ENCODE measurements at places on chromosomes 7 and 10.

DNA sequence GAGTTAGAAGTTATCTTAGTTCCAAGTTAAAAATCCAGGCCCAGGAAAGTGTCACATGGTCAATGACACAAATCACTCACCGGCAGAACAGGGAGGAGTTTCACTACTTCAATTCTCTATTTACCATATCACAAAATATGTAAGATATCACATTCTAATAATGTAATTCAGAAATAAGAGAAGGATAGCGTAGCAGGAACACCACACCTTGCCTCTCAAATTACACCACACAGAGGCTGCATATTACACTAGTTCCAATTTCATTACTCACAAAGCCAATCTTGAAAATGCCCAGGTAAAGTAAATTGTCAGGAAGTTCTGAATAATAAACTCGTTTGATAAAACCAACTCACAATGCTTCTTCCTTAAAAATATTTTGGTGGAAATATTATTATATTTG, 169.2 kb downstream of the CTTNBP2 start:
- DNase-seq, result no peak

DNA sequence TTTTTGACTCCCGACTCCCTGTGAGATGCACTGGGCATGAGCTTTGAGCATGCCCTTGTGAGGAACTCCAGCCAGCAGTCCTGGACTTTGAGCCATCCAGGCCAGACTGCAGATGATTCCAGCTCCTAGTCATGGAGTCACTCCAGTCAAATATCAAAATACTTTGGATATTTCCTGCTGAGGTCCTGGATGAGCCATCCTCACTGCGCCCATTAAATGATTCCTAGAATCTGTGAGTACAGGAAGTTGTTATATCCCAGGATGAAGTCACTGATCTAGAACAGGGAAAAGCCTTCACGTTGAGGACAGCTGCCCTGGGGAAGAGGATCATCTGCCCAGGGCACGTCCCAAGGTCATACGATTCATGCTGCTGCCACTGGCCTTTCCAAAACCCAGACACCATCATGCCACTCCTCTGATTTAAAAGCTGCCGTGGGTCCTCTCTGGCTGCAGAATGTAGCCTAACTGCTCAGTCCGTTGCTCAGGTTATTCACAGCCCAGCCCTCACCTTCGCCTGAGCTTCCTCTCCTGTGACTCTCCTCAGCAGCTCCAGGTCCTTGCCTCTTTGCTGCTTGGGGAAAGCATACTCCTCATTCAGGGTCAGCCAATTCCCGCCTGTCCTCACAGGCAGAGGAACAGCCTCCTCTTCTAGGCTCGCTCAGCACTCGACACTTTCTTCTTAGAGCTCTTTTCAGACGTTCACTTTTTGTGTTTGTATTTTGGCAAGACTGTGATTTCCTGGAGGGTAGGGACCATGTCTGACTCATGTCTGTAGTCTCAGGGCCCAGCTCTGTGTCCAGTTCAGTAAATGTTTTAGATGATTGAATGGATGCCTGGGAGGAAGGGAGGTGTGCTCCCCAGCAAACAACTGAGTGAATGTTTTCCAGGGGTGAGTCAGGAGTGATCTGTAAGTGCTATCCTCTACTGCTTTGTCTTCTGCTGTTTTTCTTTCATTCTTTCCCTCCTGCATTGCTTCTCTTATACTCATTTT, 157.8 kb downstream of the SNX10 start:
- no peak for DNase-seq

GRCh38 chr7:98221611-98222532, 10.6 kb downstream of the BHLHA15 start:
- no peak for DNase-seq

DNA sequence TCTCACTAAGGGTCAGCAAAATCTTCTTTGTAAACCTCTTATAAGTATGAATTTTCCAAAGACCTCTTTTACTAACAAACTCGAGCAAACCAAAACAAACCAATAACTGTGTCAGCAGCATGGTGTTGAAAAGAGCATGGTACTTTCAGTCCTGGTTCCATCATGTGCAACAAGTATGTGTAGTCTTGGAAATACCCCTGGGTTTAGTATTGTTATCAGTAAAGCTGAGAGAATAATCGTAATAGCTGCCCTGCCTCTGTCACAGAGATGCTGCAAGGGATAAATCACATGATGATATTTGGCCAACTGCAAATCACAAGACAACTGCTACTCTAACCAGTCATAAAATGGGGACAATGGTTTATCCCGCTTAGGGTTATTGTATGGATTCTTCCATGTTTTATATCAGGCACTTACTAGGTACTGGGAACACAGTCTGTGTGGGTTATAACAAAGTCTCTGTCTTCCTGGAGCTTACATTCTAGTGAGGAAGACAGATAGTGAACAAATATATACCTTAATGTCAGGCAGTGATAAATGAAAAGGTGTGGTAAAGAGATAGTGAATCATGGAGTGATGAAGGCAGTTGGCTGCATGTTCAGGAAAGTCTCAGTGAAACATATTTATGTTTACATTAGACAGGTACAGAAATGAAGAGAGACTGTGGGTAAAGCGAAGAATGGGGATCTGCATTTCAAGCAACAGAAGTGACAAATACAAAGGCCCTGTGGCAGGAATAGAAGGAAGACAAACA, 60.5 kb upstream of the C10orf90 start:
- no peak for DNase-seq

GRCh38 chr10:88983206-88983605, 7.4 kb upstream of the FAS start:
- no peak for DNase-seq

DNA sequence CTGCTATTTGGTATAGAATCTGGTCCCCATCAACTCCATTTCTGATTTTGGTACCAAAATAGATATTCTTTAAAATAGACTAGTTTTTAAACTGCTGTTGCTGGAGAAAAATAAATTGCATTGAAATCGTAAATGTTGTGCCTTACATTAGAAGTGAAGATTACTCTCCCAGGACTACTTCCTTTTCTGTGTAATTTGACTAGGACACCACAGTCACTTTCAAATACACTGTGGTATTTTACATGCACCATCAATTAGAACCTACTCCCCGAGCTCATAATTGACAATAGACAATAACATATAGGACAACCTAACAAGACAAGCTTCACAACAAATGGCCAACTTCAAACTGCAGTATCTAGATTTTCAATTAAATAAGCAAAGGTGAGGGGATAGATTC, 211.5 kb downstream of the DGKB start:
- no peak for DNase-seq

DNA sequence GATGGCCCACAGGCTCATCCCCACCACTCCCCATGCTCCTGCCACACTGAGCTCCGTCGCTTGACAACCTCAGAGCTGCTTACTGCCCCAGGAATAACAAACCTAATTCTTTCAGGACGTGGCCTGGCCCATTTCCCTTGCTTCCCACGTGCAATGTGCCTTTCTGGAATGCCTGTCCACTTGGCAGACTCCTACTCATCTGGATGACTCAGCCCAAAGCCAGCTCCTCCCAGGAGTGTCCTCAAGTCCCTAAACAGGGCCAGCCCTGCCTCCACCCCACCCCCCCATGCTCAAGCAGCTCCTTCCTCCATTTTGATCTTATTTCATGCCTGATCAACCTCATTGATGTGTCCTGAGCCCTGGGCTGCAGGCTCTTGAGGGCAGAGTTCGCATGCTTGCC, 164.9 kb upstream of the RNF32 start:
- DNase-seq, result no peak

- DNase-seq, result no peak
Observed at GRCh38 chr7:134179036-134180011, 52.2 kb downstream of the LRGUK start.

DNA sequence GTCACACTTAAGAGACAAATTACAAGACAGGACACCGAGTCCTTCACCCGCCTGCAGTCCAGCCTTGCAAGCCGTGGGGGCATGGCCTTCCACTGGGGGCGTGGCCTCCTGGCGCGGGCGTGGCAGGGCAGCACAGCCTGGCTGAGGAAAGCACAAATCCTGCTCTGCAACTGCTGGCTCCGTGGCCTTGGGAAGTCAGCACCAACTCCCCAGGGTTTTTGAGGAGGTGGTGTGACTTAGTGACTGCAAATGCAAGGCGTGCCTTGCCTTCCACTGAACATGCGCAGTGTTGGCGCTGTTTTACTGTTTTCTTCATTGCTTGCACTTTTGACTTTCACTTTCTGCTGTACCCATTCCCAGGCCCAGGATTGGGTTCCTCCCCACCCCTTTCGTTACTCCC, 12.9 kb upstream of the BMS1 start:
- DNase-seq, result no peak

- DNase-seq, result no peak
Observed at GRCh38 chr10:37865264-37865663, 7.9 kb upstream of the ZNF248 start.

- DNase-seq, result no peak
Observed at GRCh38 chr7:139869886-139870285, 40.8 kb downstream of the TBXAS1 start.

- no peak for DNase-seq
Observed at GRCh38 chr10:121244818-121245217, 353.4 kb downstream of the FGFR2 start.

GRCh38 chr10:2980791-2981360, 86.5 kb upstream of the PFKP start:
- DNase-seq, result no peak

DNA sequence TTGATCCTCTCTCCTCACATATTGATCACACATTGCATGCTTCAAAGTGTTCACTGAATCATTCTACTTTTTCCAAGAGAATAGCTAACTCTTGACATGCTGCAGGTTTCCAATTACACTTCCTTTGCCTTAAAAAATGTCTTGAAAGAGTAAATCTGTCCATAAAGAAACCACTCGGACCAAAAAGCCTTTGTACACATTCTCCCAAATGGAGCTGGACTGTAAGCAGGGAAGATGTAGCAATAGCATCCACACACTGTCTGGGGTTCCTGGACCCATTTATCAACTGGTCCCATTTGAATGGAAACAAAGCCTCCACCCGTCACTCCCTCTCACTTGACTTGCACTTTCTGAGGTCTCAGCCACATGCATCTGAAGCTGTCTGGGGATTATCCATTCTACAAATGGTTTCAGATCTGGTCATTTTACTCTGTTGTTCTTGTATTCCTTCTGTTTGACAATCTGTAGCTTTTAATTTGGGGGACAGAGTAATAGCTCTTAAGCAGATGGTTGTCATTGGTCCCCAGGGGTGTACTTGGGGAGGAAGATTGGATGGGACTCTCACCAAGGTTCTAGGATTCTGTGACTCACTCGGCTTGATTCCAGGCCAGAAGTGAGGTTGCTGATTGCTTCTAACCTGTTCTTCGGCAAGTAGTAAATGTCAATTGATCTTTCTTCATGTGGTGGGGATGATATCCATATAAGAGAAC, 203.5 kb downstream of the HIBADH start:
- no peak for DNase-seq

GRCh38 chr10:24210501-24210900, 1.6 kb downstream of the KIAA1217 start:
- no peak for DNase-seq

GRCh38 chr7:157016352-157017041, 6.0 kb upstream of the MNX1 start:
- no peak for DNase-seq

DNA sequence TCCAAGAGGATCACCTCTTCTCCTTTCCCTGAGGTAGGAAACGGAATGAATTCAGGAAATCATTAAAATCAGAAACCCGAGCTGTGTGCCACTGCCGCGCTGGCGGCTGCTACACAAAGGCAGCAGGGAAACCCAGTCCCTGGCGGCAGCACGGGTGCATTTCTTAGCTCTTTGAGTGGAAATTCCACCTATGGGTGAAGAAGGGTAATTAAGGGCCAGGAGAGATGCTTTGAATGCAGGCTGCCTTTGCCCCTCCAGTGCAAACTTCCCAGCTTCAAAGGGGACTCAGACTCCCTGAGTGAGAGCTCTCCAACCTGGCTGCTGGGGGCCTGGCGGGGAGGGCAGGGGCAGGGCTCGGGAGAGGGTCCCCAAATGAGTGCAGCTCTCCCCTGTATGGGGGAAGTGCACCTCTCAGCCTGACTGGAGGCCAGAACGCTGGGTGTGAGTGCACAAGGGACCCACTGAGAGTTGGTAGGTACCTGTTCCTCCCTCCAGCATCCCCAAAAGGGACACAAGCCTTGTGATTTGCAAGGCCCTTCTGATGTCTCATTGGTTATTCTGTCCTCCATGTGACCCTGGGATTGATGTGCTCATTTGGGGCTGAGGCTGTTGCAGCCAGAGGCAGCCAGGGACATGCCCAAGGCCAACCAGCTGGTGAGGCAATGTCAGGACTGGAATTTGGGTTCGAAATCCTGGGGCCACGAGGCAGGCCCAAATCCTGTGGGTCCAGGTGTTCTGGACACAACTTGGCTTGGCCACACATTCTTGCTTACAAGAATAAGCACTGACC, 16.3 kb upstream of the ZMIZ1 start:
- DNase-seq, result no peak

DNA sequence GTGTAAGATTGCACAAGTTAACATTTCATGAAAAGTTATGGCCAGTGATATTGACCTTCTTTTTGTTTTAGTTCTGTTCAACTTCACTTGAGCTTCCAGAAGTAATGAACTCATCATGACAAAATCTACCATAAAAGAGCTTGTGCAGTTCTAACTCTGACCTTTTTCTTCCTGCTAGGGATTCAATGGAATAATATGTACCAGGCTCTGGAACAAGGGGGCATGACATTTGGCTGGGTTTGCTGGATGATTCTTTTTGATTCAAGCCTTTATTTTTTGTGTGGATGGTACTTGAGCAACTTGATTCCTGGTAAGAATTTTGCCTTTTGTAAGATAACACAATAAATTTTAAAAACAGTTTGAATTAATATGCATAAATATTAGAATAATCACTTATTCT, 205.0 kb downstream of the ABCA13 start:
- DNase-seq, result no peak

DNA sequence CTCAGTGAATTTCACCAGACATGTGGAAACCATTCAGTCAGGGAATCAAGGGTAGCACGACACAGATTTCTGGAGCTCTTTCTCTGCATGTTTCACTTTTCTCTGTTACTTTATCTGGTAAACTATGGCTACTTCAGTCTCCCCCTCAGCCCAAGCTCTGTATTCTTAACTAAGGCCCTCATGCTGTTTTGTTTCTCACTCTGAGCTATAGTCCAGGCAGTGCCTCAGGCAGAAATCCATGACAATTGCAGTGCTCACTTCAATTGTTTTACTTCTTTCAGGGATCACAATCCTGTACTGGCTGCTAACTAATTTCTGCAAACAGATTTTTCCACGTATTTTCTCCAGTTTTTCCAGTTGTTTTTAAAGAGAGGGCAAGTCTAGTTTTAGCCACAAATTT, 1599.9 kb upstream of the LRRTM3 start:
- DNase-seq, result no peak

GRCh38 chr10:49176310-49177268, 11.6 kb downstream of the TMEM273 start:
- DNase-seq, result no peak

GRCh38 chr10:84715911-84716310, 387.5 kb downstream of the CCSER2 start:
- no peak for DNase-seq

Data from activated CD4-positive, CD25-positive, alpha-beta regulatory T cell (primary cell).